Neural progenitor cell (in vitro differentiated cells): ENCODE measurements at places on chromosomes 12 and 14. TPM values are rescaled to one million over a fixed set of nuclear protein-coding genes. Genes with fewer than 3 reads are reported as not detected.

GRCh38 chr14:30521899-30522736, 36.8 kb upstream of the G2E3 start:
- H3K27me3 ChIP-seq: no peaks in the 10 kb centered on the region
- no peaks in the 10 kb centered on the region for H3K36me3 ChIP-seq
- H3K27ac ChIP-seq: no peak overlapping the region
- H3K4me1 ChIP-seq: peaks cover 7% of the 10 kb centered on the region
- peak; percentile 37 for DNase-seq

DNA sequence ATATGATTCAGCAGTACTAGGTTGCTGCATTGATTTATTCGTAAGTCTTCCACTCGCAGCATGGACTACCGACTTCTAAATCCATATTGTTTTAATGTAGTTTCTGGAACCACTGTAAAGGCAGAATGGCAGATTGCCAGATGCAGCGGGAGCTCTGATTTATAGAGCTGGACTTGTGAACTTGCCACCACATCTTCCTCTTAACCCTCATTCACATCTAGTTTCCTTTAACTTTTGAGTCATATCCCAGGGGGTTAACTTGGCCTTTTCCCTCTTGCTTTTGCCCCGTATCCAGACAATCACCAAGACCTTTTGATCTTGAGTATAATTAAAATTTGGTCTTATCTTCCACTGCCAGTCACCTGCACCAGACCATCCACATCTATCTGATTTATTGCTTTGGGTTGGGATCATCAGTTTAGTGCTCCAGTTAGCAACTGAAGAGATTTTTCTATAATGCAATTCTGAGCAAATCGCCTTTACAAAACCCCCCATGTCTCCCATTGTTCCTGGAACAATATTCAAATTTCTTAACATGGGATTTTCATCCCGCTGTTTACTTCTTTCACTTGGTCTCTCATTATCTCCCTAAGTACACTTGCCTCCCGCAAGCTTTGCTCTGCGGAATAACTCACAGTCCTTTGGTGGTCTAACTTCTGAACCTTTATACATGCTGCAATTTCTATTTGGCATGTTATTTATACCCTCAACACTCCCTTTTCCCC, 130.5 kb downstream of the ACSS3 start:
- no peak overlapping the region for H3K4me3 ChIP-seq
- peak; percentile 47 for DNase-seq
- peaks cover 55% of the 10 kb centered on the region for H3K4me1 ChIP-seq
- H3K27ac ChIP-seq: no peak overlapping the region

- H3K36me3 ChIP-seq: no peaks in the 10 kb centered on the region
- no peak overlapping the region for H3K27ac ChIP-seq
- H3K4me1 ChIP-seq: peaks cover 8% of the 10 kb centered on the region
- H3K27me3 ChIP-seq: no peaks in the 10 kb centered on the region
Measured at GRCh38 chr12:123532019-123532418, 1.5 kb downstream of the RILPL1 start.

EIF2S3B gene
- total RNA-seq: 1.4 and 1.8 TPM in 2 replicates

SENP1 gene
- 37.6 and 89.9 TPM in 2 replicates for total RNA-seq
